Caki2 (cell line): ENCODE measurements at places on chromosomes 3 and 15.

DNA sequence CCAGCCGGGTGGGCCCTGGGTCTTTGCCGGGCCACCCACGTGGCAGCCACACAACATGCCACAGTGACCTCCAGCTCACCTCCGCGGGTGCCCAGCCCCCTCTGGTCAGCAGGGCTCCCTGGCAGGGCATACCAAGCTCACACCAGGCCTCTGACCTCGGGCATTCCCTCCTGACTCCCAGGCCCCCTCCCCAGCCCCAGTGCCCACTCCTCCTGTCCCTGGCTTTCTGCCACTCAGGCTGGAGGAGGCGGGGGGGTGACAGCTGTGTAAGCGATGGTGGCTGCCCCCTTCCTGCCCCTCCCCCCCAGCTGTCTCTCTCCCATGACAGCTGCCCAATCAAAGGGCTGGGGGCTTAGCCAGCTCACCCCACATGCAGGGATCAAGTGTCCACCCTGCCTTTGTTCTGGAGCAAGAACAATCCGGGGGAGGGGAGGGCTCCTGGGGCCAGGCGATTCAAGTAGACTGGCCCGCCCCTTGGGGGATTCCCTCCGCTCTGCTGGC lies 3.3 kb downstream of the PCBP4 start:
- DNase-seq: no peak

- DNase-seq: no peak
Observed at GRCh38 chr3:128226795-128227395, 73.6 kb downstream of the EEFSEC start.

GRCh38 chr3:11072631-11073030 lies 80.1 kb downstream of the SLC6A1 start:
- no peak for DNase-seq

DNA sequence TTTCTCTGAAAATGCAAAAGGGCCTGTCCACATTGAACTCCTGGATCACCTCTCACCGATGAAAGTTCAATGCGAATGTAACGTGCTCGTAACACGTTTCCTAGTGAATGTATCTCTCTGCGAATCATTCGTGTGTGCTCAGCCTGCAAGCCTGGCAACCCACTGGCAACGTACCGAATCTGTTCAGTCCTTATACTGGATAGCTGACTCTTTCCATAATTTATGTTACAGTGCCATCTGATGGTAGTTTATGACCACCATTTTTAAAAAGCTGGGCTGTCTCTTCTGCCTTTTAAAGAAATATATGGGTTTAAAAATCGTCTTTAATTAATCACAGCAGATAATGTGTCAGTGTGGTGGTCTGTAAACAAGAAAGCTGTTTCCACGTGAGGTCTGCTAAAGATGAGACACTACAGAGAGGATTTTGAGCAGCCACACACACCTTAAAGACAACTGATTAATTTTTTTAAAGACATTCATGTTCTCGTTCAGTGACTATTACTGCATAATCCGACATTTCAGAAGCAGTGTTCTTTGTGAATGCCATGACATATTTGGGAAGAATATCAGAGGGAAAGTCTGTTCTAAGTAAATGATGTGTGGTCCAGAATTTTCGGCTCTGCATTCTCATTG lies 69.4 kb upstream of the FOXP1 start:
- DNase-seq: peak; percentile 23

- DNase-seq: peak; percentile 39
Observed at GRCh38 chr3:57756528-57757401, 656 bp downstream of the SLMAP start.

GRCh38 chr3:171065732-171066131 lies 39.2 kb upstream of the SLC2A2 start:
- DNase-seq: no peak

DNA sequence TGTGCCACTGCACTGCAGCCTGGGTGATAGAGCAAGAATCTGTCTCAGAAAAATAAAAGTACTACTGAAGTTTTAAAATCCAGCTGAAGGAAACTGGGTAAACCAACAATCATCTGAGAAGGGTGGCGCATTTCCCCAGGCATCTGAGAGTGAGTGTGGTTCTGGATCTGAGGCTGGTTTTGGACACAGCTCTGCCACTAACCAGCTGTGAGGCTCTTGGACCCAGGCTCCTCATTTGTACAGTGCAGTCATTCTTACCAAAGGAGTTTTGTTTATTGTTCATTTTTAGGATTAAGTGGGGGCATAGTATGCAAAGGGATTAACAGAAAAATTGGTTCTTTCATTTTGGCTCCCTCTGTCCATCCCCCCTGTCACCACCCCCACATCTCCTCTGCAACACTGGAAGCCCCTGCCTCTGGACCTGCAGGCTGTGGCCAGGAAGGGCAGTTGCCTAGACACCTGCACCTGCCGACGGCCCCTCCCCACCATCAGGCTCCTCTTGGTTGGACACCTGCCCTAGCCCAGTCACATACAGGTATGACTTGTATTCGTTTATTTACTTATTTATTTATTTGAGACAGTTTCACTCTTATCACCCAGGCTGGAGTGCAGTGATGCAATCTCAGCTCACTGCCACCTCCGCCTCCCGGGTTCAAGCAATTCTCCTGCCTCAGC lies 8.8 kb downstream of the NUP210 start:
- no peak for DNase-seq

DNA sequence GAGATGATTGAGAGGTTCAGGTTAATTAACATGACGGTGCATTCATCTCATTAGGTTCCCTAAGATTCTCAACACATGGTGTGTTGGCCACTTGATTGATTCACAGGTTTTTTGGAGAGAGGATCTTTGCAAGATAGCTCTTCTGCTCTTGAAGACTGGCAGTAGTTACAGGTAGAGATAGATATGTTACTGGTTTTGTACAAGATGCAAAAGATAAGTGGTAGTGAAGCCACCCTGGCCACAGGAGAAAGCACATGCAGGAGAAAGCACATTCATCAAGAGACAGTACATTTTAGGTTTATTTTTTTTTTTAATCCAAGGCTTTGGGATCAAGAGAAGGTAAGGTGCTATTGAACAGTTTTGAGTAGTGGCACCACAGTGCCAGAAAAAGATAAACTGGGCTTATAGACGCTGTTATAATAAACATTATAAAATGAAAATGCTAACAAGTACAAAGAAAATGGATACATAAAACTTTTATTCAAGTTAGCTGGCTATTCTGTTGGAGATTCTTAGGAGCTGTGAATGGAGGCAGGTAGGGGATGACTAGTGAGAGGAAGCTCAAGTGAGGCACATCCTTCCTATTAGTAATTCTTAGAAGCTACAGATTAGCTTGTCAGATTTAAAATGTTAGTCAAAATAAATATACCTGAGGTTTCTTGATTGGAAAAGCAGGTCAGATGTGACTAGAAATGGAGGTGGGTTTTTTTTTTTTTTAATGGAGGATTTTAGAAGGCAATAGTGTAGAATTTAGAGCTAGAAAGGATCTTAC lies 10.8 kb downstream of the SELENOT start:
- DNase-seq: no peak
